ENCODE measurements at places on chromosomes 16 and 17.
A peak's percentile ranks its signal among the peaks of the same experiment; 100 is the strongest.

- DNase-seq, result peak; percentile 91
Observed at GRCh38 chr17:30291543-30292285, at the start of gene BLMH. Gene BLMH, minus strand, starts transcription at chr17:30291944. Its CDS starts 125 bp downstream, at chr17:30291819.

DNA sequence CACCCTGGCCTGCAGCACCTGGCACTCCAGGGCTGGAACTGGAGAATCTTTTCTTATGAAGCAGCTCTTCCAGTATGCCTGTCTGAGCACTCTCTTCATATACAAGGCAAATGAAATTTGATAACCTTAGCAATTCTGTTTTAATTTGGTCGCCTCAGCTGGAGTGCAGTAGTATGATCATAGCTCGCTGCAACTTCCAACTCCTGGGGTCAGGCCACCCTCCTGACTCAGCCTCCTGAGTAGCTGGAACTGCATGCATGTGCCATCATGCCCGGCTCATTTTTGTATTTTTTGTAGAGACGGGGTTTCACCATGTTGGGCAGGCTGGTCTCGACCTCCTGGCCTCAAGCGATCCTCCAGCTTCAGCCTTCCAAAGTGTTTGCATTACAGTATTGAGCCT is 140.8 kb upstream of the CHMP6 start:
- DNase-seq, result no peak

- DNase-seq, result no peak
Observed at GRCh38 chr16:89002851-89003830, 26.1 kb upstream of the CBFA2T3 start.

DNA sequence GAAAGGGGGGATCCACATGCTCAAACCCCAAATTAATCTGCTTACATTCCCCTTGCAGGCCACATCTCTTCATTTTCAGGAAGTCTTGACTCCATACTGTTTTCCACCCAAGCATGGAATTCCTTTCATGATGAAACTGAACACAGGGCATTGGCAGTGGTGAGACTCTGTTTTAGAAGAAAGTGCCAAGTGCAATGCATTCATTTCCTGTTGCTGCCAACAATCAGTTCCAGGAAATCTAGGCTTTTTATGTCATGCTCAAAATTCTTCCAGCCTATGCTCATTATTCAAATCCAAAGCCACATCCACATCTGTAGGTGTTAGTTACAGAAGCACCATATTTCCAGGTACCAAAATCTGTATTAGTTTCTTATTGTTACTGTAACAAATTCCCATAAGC is 4.1 kb downstream of the CCL2 start:
- DNase-seq, result no peak

DNA sequence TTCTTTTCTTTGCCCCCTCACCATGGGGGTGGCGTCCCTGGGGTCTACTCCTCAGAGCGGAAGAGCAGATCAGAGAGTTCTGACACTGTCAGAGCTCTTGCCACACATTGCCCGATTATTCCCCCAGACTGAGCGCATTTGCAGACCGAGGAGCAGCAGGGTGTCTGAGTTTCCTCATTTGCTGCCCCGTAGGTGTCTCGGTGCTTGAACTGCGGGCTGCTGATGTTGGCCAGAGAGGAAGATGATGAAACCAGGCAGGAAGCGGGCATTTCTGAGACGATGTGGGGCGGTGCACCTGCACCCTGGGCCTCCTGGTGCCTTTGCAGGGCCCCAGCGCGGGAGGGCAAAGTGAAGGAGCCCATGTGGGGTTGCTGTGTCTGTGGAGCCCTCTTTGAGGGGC is 55.2 kb downstream of the ARSG start:
- no peak for DNase-seq

- no peak for DNase-seq
Observed at GRCh38 chr17:32769846-32770245, 107.1 kb downstream of the MYO1D start.

GRCh38 chr17:75288770-75289114 is 491 bp downstream of the SLC25A19 start:
- no peak for DNase-seq

- peak; percentile 53 for DNase-seq
Observed at GRCh38 chr16:79171931-79172705, 428.4 kb downstream of the MAF start.

DNA sequence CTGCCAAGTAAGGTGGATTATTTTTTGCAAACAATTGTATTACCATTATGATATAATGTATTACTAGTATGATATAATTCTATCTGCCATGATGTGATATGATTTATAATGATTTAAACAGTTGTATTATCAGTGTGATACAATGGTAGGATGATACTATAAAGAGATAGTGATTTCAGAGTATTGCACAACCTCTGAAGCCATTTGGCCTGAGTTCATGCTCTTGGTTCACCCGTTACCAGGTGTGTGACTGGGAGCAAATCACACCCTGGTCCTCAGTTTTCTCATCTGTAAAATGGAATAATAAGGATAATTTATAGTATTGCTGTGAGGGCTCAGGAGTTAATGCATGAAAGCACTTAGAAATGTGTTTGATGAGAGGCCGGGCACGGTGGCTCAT is 905.0 kb upstream of the RBFOX1 start:
- no peak for DNase-seq

DNA sequence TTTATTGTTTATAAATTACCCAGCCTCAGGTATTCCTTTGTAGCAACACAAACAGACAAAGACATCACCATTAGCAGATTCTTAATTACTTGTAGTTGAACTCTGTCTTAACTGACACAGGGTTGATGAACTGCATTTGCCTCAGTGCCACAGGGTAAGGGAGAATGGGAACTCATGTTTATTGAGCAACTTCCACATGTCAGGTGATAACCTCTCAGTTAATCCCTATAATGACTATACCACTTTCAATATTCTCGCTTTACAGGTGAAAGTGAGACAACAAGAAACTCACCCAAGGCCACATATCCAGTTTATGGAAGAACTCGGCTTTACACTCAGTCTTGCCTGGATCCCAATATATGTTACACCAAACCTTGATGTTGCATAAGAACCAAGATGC is 8.6 kb downstream of the PDILT start:
- DNase-seq, result no peak

- DNase-seq, result no peak
Observed at GRCh38 chr16:24218299-24218698, 37.8 kb upstream of the CACNG3 start.

DNA sequence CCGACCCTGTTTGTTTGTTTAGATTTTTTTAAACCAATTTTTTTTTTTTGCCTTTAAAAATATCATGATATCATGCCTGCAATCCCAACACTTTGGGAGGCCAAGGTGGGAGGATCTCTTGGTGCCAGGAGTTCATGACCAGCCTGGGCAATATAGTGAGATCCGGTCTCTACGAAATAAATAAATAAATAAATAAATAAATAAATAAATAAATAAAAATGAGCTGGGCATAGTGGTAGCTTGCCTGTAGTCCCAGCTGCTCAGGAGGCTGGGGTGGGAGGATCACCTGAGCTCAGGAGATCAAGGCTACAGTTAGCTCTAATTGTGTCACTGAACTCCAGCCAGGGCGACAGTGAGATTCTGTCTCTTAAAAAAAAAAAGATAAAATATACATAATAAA is 8.1 kb upstream of the IGF2BP1 start:
- no peak for DNase-seq

- peak; percentile 11 for DNase-seq
Observed at GRCh38 chr16:2783581-2784357, 3.6 kb downstream of the PRSS33 start.

- DNase-seq, result no peak
Observed at GRCh38 chr16:50377001-50377400, 8.2 kb upstream of the BRD7 start.

GRCh38 chr16:9695152-9695551 is 487.1 kb downstream of the GRIN2A start:
- no peak for DNase-seq

DNA sequence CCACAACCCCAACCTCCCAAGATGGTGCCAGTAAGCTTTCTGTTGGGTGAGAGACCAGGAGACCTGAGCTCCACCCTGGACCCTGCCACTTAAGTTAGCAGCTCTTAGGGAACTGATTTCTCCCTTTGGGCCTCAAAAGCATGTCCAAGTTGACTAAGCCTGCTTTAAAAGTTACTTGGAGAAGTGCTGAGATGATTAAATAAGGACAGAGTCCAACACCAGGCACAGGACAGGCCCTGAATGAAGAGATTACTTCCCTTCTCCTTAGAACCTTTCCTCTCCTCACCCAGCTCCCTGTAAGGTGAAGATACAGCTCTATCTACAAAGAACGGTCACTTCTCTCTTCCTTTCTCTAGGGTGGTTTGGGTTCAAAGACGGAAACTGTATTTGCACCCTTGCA is 162.6 kb downstream of the XYLT1 start:
- no peak for DNase-seq

DNA sequence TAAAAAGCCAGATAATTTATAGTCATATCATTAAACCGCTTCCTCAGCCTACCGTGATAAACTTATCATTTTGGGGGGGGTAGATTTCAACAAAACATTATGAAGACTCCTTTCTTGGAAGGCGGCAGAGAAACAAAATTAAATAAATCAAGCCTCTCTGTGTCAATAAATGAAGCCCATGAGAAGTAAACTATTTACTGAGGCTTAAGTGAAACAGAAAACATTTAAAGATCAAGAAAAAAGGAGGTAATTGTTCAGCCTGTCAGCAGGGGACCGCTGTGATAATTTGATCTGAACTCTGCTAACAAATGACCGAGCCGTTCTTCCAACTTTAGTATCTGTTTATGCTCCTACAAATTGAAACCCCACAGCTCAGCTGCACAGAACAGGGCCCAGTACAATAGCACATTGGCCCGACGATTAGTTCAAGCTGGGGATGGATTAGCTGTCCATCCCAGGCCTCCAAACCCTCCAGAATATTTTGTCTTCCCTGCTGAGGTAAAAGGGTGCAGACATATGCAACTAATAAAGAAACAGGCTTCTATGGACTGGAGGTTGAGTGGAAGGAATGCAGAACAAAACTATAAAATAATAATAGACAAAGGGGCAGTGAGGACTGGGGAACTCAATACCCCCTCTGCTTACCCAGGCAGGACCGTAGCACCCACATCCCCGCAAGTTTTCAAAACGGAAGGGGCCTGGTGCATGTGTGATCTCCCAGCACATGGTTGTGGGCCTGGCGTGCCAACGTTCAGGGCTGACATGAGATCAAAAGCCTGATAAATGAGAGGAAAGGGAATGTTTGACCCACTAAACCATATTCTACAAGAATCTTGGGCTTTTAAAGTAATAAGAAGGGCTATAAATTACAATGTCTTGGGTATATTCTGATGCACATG is 298.1 kb upstream of the IRX5 start:
- DNase-seq, result no peak

GRCh38 chr17:65147955-65148354 is 10.8 kb downstream of the RGS9 start:
- no peak for DNase-seq

DNA sequence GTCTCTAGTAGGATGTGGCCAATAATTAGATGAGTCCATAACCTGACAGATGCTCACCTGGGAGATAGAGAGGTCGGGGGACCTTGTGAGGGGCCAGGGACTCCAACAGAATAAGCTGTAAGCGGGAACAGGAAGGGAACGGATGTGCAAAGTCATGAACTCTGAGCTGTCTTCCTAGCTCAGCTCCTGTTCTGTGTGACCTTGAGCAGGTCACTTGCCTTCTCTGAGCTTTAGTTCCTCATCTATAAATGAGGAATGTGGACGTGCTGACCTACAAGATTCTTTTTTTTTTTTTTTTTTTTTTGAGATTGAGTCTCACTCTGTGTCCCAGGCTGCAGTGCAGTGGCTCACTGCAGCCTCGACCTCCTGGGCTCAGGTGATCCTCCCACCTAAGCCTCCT is 58.9 kb downstream of the AKAP1 start:
- no peak for DNase-seq

DNA sequence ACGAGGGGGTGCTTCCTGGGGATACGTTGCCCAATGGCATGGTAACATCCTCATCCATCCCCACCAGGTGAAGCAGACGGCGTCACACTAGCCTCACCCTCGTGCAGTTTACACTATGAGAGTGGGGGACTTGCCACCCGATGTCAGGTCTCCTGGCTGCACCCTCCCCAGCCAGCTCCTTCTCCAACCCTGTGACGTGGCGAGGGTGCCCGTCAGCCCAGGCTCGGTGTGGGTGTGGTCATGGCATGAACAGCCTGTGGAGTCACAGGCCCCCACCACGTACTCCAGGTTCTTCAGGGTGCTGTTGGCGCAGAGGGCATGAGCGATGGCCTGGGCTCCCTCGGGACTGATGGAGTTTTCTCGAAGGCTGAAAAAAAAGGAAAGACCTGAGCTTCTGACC is 28.3 kb downstream of the NLRC3 start:
- no peak for DNase-seq

GRCh38 chr17:1473170-1473569 is 17.1 kb upstream of the CRK start:
- no peak for DNase-seq

GRCh38 chr16:4529085-4530060 is 9.2 kb downstream of the CDIP1 start:
- no peak for DNase-seq

GRCh38 chr17:57357392-57357784 is 101.1 kb downstream of the MSI2 start:
- DNase-seq, result no peak

- no peak for DNase-seq
Observed at GRCh38 chr16:80174416-80174815, 366.4 kb upstream of the DYNLRB2 start.

GRCh38 chr16:65021852-65022595 is 99.8 kb downstream of the CDH11 start:
- DNase-seq, result no peak

- DNase-seq, result no peak
Observed at GRCh38 chr17:6554871-6555330, 1.5 kb downstream of the PITPNM3 start.

GRCh38 chr16:58727796-58728568 is 6.1 kb downstream of the GOT2 start:
- no peak for DNase-seq

DNA sequence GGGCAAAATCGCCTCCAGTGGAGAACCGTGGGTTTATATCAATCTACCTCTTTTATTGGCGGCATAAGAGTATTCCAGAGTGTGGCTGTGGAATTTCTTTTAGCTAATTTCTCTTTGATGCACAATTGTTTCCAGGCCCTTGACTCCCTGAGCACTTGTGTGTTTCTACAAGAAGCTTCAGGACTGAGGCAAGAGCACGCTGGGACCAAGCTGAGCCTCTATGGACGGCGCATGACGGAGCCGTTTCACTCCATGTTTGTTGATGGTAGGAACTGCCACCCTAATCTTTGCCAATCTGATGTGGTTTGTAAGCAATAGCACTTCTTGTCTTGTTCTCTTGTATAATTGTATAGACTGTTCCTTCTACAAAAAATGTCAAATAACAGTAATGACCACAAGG is 11.2 kb upstream of the ANKRD40CL start:
- no peak for DNase-seq

GRCh38 chr17:13835151-13835550 is 233.4 kb upstream of the HS3ST3A1 start:
- DNase-seq, result no peak

GRCh38 chr17:57881783-57882351 is 32.0 kb upstream of the MRPS23 start:
- DNase-seq, result peak; percentile 89

GRCh38 chr16:88505405-88506082 is 52.5 kb downstream of the ZFPM1 start:
- DNase-seq, result no peak

GRCh38 chr16:14244196-14245010 is 173.3 kb downstream of the MRTFB start:
- DNase-seq, result no peak

- no peak for DNase-seq
Observed at GRCh38 chr16:46807336-46807735, 23.6 kb downstream of the C16orf87 start.

- no peak for DNase-seq
Observed at GRCh38 chr17:44842748-44843147, 4.9 kb upstream of the HIGD1B start.

- DNase-seq, result peak; percentile 59
Observed at GRCh38 chr16:4613636-4614570, 785 bp downstream of the UBALD1 start.

- no peak for DNase-seq
Observed at GRCh38 chr16:12337871-12338655, 361.5 kb downstream of the SNX29 start.

Data from right hindlimb (tissue), 1 donor.